Ovary (tissue), 10 donors: ENCODE measurements at places on chromosomes 4 and X. TPM values are rescaled to one million over a fixed set of nuclear protein-coding genes. Genes with fewer than 3 reads are reported as not detected.

DNA sequence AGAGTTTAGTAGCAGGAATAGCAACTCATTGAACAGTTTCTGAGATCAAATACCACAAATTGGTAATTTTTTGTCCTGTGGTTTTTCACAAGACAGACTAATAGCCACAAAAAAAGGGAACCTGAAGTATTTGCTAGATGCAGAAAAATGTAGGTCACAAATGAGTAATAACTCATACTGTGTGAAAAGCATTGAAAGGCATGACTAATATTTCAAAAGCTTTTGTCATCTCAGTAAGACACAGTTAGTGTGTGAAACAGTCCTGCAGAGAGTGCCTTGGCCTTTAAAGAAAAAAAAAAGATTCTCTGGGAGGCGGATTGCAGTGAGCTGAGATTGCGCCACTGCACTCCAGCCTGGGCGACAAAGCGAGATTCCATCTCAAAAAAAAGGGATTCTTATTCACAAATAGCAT is 31.4 kb upstream of the SLC25A31 start:
- no peaks in the 10 kb centered on the region for H3K4me1 ChIP-seq
- no peak for DNase-seq
- no peak overlapping the region for H3K27ac ChIP-seq
- no peaks in the 10 kb centered on the region for H3K36me3 ChIP-seq
- no peaks in the 10 kb centered on the region for H3K27me3 ChIP-seq
- H3K4me3 ChIP-seq: no peak overlapping the region

GRCh38 chrX:63404332-63404731 is 53.2 kb upstream of the SPIN4 start:
- no peaks in the 10 kb centered on the region for H3K36me3 ChIP-seq
- no peak for DNase-seq
- H3K4me1 ChIP-seq: no peaks in the 10 kb centered on the region
- no peak overlapping the region for H3K4me3 ChIP-seq
- H3K27ac ChIP-seq: no peak overlapping the region
- H3K27me3 ChIP-seq: no peaks in the 10 kb centered on the region

DNA sequence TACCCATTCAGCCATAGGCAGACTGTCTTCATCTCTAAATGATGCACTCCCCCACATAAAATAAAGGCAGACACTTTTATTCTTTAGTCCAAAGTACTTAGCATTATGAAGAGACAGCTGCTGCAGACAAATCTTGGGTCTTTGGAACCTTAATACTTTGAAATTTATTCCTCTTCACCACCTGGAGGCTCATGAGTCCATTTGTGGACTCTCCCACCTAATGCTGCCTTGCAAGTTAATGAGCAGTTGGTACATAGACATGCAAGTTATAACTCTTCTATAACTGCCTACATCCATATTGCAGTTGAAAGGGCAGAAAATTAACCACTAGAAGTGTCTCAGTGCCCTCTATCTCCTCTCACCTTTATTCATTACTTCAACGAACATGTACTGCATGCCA is 118.6 kb upstream of the CPEB2 start:
- no peaks in the 10 kb centered on the region for H3K27me3 ChIP-seq
- no peak overlapping the region for H3K27ac ChIP-seq
- no peak overlapping the region for H3K4me3 ChIP-seq

DNA sequence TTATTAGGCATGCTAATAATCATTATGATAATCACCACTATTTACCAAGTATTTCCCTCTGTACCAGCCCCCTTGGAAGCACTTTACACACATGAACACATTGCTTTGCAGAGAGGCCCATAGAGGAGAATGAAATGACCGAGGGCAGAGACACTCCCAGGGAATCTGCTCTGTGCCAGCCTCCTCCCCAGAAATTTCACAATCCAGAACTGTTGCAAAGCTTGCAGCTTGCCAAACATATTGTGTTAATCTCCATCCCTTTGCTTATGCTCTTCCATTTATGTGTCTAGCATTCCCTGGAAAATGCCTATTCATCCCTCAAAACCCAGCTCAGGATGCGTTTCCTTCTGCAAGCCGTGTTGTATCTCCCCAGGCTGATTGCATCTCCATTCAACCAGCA is 37.8 kb downstream of the CYTL1 start:
- H3K4me1 ChIP-seq: no peaks in the 10 kb centered on the region
- H3K36me3 ChIP-seq: no peaks in the 10 kb centered on the region
- no peak for DNase-seq
- no peaks in the 10 kb centered on the region for H3K27me3 ChIP-seq
- no peak overlapping the region for H3K4me3 ChIP-seq
- no peak overlapping the region for H3K27ac ChIP-seq

DNA sequence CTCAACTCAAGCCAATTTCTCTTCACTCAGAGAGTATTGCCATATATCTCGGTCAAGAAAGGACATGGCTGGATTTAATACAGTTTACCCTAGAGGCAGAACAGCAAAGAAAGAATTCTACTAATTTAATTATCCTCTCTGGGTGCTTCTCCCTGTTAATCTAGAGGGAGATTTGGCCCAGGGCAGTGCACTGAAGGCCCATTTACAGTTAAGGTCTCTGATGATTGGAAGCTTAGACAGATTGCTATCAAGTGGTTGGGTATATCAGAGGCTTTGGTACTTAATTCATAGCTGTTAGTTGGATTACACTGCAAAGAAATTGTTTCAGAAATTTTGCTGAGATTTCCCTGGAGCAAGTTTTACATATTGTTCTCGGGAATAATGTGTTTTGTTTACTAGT is 4.6 kb upstream of the CNKSR2 start:
- no peak overlapping the region for H3K27ac ChIP-seq
- H3K36me3 ChIP-seq: no peaks in the 10 kb centered on the region
- no peaks in the 10 kb centered on the region for H3K27me3 ChIP-seq

DNA sequence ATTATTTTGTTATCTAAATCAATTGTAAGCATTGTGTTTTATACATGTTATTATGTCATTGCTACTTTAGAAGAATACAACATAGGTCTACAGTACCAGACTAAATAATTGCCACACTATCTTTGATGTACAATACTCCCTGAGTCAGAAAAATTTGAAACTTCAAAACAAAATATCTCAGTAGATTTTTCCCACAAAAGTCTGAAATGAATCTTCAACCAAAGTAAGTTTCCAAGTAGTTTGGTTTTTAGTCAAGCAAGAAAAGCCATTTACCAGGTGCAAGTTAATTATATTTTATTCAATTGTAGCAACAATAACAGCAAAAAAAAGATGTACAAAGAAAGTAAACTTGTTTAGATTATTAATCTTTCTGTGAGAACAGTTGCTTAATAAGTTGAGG is 11.4 kb upstream of the PARM1 start:
- H3K36me3 ChIP-seq: no peaks in the 10 kb centered on the region
- no peaks in the 10 kb centered on the region for H3K4me1 ChIP-seq
- DNase-seq: no peak
- H3K27me3 ChIP-seq: no peaks in the 10 kb centered on the region

DNA sequence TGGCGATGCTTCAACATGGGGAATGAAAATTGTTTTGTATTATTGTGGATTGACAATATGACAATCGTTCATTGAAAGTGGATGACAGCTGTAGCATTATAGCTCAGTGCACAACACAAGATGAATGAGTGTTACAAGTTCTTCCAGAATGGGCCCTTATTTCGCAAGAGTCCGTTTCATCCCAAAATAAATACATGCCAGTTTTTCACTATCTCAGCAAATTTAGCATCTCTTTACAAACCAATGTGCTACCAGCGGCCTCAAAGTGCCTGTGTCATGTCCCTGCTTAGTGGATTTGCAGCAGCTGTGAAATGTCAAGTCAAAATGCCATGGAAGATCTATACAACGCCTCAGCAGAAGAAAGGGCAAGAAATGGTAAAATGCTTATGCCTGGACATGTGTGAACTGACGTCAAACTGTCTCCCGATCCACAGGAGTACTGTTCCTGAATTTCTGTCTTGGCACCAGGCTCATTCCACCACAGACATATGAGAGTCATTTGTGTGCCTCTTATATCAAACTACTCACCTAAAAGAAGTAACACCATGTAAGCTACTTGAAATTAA is 109.6 kb downstream of the MAML3 start:
- DNase-seq: no peak
- H3K27me3 ChIP-seq: no peaks in the 10 kb centered on the region
- no peak overlapping the region for H3K4me3 ChIP-seq
- H3K4me1 ChIP-seq: peaks cover 2% of the 10 kb centered on the region
- no peaks in the 10 kb centered on the region for H3K36me3 ChIP-seq

- no peak overlapping the region for H3K4me3 ChIP-seq
- no peak overlapping the region for H3K27ac ChIP-seq
- no peaks in the 10 kb centered on the region for H3K4me1 ChIP-seq
- no peak for DNase-seq
- H3K36me3 ChIP-seq: no peaks in the 10 kb centered on the region
- H3K27me3 ChIP-seq: no peaks in the 10 kb centered on the region
Observed at GRCh38 chr4:98446499-98447375, 185.6 kb downstream of the RAP1GDS1 start.

The PGK1 gene
- total RNA-seq: 216 TPM

The HS3ST1 gene
- 35.9 TPM for total RNA-seq

The ANK2 gene
- 102 TPM for total RNA-seq
